A549 treated with DMSO at 1 μM for 4 hours (cell line): ENCODE measurements at places on chromosomes 7 and 10. TPM values are rescaled to one million over a fixed set of nuclear protein-coding genes. Genes with fewer than 3 reads are reported as not detected.

The ECHDC3 gene
- 8.9 to 9.7 TPM (median 9.5 TPM) in 5 replicates for total RNA-seq

The TUBAL3 gene
- 0.30 to 0.52 TPM (median 0.33 TPM) in 5 replicates for total RNA-seq

The EIF5AL1 gene
- 2.3 to 5.1 TPM (median 2.8 TPM) in 5 replicates for total RNA-seq

The VPS37D gene
- total RNA-seq: 3.1 to 5.5 TPM (median 4.4 TPM) in 5 replicates

The TEX36 gene
- total RNA-seq: not detected in 5 replicates

The NUTM2E gene
- total RNA-seq: 0.36 to 0.43 TPM (median 0.40 TPM) in 5 replicates

The GARIN1A gene
- 0.26 to 0.80 TPM (median 0.65 TPM) in 5 replicates for total RNA-seq

The GRM3 gene
- not detected in 5 replicates for total RNA-seq

The CNPY1 gene
- total RNA-seq: not detected in 5 replicates

The NME8 gene
- total RNA-seq: not detected in 5 replicates

The AKR1C8 gene
- total RNA-seq: 0.32 to 0.49 TPM in 2 of 5 replicates, not detected in the others

The C10orf53 gene
- not detected in 5 replicates for total RNA-seq

The AOAH gene
- 0.06 to 0.13 TPM in 2 of 5 replicates, not detected in the others for total RNA-seq

The DPYSL4 gene
- total RNA-seq: 16.6 to 19.3 TPM (median 17.7 TPM) in 5 replicates

The TFAM gene
- 74.8 to 86.4 TPM (median 84.7 TPM) in 5 replicates for total RNA-seq

The ETV1 gene
- 2.4 to 4.0 TPM (median 3.5 TPM) in 5 replicates for total RNA-seq

The MYO1G gene
- total RNA-seq: 0.07 to 0.13 TPM (median 0.09 TPM) in 5 replicates

The LRRC17 gene
- total RNA-seq: 0.05 to 0.10 TPM (median 0.08 TPM) in 3 of 5 replicates, not detected in the others

The SORCS1 gene
- total RNA-seq: not detected in 5 replicates

The ADAP1 gene
- total RNA-seq: 3.8 to 5.7 TPM (median 4.1 TPM) in 5 replicates

The PRF1 gene
- total RNA-seq: not detected in 5 replicates

The SRRT gene
- 112 to 151 TPM (median 144 TPM) in 5 replicates for total RNA-seq

The GNGT1 gene
- total RNA-seq: 0.09 TPM in 1 of 5 replicates, not detected in the others

The GLI3 gene
- 0.19 to 0.40 TPM (median 0.31 TPM) in 5 replicates for total RNA-seq

The LRRC61 gene
- total RNA-seq: 0.05 to 0.21 TPM (median 0.10 TPM) in 4 of 5 replicates, not detected in the other

The USP6NL gene
- total RNA-seq: 12.1 to 15.5 TPM (median 13.9 TPM) in 5 replicates

The OR2A1 gene
- not detected in 5 replicates for total RNA-seq

The GRID2IP gene
- total RNA-seq: 0.02 to 0.05 TPM in 2 of 5 replicates, not detected in the others

The BNIP3 gene
- total RNA-seq: 40.9 to 45.1 TPM (median 42.0 TPM) in 5 replicates
